Tibial artery (tissue), 4 donors: ENCODE measurements at places on chromosomes 11 and 22.

- no peaks in the 10 kb centered on the region for H3K27me3 ChIP-seq
- no peak overlapping the region for H3K4me3 ChIP-seq
- peaks cover 44% of the 10 kb centered on the region for H3K36me3 ChIP-seq
Measured at GRCh38 chr11:65016705-65017104, 2.7 kb downstream of the ARL2 start.

DNA sequence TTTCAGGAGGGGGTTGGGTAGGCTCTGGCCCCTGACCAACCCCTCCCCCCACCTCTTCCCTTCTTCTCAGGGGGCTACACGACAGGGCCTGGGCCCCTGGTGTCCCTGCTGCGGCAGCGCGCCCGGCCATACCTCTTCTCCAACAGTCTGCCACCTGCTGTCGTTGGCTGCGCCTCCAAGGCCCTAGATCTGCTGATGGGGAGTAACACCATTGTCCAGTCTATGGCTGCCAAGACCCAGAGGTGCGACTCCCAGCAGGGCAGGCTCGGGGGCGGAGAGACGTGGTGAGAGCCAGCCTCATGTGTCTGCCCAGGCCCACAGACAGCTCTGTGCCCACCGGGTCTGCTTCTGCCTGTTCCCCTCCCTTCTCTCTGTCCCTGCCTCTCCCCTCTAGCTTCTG lies 7.6 kb upstream of the GALR3 start:
- H3K4me1 ChIP-seq, result peaks cover 16% of the 10 kb centered on the region
- no peak for DNase-seq
- H3K36me3 ChIP-seq, result peaks cover 35% of the 10 kb centered on the region
- H3K4me3 ChIP-seq, result no peak overlapping the region
- H3K27me3 ChIP-seq, result peaks cover 13% of the 10 kb centered on the region
- H3K27ac ChIP-seq, result no peak overlapping the region

DNA sequence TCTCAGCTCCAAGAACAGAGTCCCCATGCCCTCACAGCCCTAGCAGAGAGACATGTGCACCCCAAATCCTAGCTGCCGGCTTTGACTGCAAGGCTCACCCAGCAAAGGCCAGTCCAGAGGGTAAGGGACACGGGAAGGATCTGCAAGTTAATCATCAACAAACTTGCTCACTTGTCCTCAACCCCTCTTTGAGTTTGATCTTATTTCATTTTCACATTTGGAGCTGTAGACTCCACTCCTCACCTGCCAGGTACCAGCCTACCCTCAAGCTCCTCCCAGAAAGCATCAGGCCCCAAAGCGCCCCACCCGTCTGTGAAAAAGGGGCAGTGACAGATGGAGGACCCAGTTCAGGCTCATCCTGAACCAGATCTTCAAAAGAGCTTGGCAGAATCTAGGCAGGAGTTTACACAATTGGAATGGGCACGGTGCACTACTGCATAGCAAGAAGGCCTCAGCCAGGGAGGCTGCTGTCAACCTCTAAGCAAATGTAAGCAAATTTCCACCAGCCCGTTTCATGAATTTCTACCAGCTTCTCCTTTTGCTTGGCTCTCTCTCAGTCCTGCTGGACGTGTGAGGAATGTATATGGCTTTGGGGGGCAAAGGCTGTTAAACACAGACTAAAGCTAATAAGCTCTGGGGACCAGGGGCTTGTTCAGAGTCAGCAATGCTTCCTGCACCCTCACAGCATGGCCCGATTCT lies 5.5 kb downstream of the EHD1 start:
- peaks cover 47% of the 10 kb centered on the region for H3K36me3 ChIP-seq
- peaks cover 82% of the 10 kb centered on the region for H3K4me1 ChIP-seq
- H3K27ac ChIP-seq, result peak overlapping the region; percentile 91
- DNase-seq, result no peak
- no peak overlapping the region for H3K4me3 ChIP-seq

DNA sequence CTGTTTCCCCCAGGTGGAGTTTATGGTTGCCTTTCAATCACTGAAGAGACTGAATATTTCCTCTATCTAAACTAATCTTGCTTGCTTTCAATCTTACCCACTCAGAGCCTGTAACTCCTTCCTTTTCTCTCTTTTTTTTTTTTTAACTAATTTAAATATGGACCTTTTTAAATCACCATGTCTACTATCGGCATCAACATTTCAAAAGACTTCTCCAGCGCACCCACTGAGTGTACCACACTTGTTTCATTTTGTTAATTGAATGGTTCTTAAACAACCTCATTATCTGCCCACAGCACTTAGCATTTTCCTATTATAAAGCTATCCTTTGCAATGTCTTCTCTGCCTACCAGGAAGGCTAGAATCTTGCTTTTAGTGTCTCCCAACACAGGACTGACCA lies 1212.5 kb downstream of the LRRC4C start:
- no peak for DNase-seq
- H3K36me3 ChIP-seq, result no peaks in the 10 kb centered on the region

- H3K27me3 ChIP-seq, result no peaks in the 10 kb centered on the region
- no peaks in the 10 kb centered on the region for H3K36me3 ChIP-seq
Measured at GRCh38 chr22:44363013-44363979, 50.5 kb upstream of the SHISAL1 start.

GRCh38 chr11:47328449-47329390 lies 23.8 kb downstream of the MYBPC3 start:
- H3K4me3 ChIP-seq, result no peak overlapping the region
- DNase-seq, result no peak
- peaks cover 17% of the 10 kb centered on the region for H3K36me3 ChIP-seq

- H3K36me3 ChIP-seq, result no peaks in the 10 kb centered on the region
- no peaks in the 10 kb centered on the region for H3K4me1 ChIP-seq
- DNase-seq, result no peak
- H3K27ac ChIP-seq, result no peak overlapping the region
- H3K4me3 ChIP-seq, result no peak overlapping the region
Measured at GRCh38 chr22:47883757-47884156, 1121.3 kb downstream of the TBC1D22A start.

DNA sequence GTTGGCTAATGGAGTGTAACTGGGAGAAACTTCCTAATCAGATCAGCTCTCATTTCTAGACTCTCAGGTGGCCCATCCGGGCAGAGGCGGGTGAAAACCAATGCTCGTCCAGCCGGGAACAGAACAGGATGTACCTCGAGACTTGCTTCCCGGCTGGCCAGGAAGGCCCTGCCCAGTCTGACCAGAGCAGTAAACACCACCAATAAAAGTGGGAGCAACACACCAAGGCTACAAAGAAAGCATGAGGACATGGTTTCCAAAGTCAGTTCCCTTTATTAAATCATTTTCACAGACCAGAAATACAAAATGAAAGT lies 940 bp upstream of the TNKS1BP1 start:
- no peaks in the 10 kb centered on the region for H3K27me3 ChIP-seq
- H3K27ac ChIP-seq, result peak overlapping the region; percentile 98
- H3K36me3 ChIP-seq, result peaks cover 35% of the 10 kb centered on the region
- H3K4me1 ChIP-seq, result peaks cover 4% of the 10 kb centered on the region

- no peak for DNase-seq
- no peak overlapping the region for H3K4me3 ChIP-seq
- peaks cover 39% of the 10 kb centered on the region for H3K27me3 ChIP-seq
- H3K27ac ChIP-seq, result no peak overlapping the region
- no peaks in the 10 kb centered on the region for H3K4me1 ChIP-seq
- no peaks in the 10 kb centered on the region for H3K36me3 ChIP-seq
Measured at GRCh38 chr11:122995526-122995925, 13.9 kb upstream of the BSX start.

DNA sequence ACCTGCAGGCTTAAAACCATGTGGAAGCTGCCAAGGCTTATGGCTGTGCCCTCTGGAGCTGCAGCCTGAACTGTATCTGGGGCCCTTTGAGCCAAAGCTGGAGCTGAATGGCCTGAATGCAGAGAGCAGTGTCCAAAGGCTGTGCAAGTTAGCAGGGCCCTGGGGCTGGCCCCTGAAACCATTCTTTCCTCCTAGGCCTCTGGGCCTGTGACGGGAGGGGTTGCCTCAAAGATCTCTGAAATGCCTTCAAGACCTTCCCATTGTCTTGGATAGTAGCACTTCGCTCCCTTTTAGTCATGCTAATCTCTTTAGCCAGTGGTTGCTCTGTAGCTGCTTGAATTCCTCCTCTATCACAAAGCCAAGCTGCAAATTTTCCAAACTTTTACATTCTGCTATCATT lies 12.8 kb upstream of the IFTAP start:
- H3K4me3 ChIP-seq, result no peak overlapping the region
- no peaks in the 10 kb centered on the region for H3K36me3 ChIP-seq
- H3K27ac ChIP-seq, result no peak overlapping the region
- H3K4me1 ChIP-seq, result no peaks in the 10 kb centered on the region

DNA sequence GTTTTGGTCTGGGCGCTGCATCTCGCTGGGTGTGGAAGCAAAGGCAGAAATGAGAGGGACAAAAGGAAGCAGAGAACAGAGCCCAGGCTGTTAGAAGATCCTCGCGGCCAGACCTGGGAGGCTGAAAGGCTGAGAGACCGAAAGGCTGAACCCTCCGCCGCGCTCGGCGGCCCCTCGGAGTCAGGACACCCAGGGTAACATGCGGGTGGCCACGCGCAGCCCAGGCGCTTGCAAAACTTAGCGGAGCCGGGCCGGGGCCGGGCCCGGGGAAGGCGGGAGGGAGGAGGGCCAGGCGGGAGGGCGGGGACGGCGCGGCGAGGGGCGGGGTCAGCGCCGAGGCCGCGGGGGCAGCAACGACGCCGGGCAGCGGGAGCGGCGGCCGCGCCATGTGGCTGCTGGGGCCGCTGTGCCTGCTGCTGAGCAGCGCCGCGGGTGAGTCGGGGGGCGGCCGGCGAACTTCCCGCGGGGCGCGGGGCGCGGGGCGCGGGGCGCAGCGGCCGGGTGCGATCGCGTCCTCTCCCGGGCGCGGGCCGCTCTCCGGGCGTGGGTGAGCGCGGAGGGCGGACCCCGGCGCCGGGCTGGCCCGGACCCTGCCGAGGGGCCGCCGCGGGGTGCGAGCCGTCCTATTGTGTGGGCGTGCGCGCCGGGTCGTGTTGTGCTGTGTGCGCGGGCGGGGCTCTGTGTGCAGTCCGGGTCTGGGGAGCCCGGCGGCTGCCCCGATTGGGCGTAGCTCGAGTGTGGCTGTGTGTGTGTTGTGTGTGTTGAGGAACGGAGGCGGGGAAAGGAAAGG lies at the start of gene LDLRAD3:
Gene LDLRAD3 (plus strand): TSS at position 350 of the 790 bp plus-strand sequence. CDS start 37 bp downstream, at position 387.
- no peaks in the 10 kb centered on the region for H3K36me3 ChIP-seq
- no peaks in the 10 kb centered on the region for H3K27me3 ChIP-seq
- no peaks in the 10 kb centered on the region for H3K4me1 ChIP-seq
- peak within 1 kb of the TSS; percentile 59 for H3K4me3 ChIP-seq

- DNase-seq, result no peak
- no peaks in the 10 kb centered on the region for H3K4me1 ChIP-seq
- no peak overlapping the region for H3K27ac ChIP-seq
- H3K27me3 ChIP-seq, result no peaks in the 10 kb centered on the region
Measured at GRCh38 chr11:97956904-97957303, 1063.8 kb upstream of the CNTN5 start.

- no peak overlapping the region for H3K27ac ChIP-seq
- no peak overlapping the region for H3K4me3 ChIP-seq
- no peaks in the 10 kb centered on the region for H3K27me3 ChIP-seq
- peaks cover 61% of the 10 kb centered on the region for H3K36me3 ChIP-seq
Measured at GRCh38 chr22:37961062-37961461, 7.6 kb downstream of the POLR2F start.

GRCh38 chr22:48106215-48106614 lies 1343.8 kb downstream of the TBC1D22A start:
- no peak for DNase-seq
- no peak overlapping the region for H3K27ac ChIP-seq
- H3K4me1 ChIP-seq, result no peaks in the 10 kb centered on the region
- H3K4me3 ChIP-seq, result no peak overlapping the region
- H3K36me3 ChIP-seq, result no peaks in the 10 kb centered on the region

GRCh38 chr22:19571995-19572394 lies 47.8 kb upstream of the CLDN5 start:
- no peak overlapping the region for H3K27ac ChIP-seq
- DNase-seq, result no peak
- no peaks in the 10 kb centered on the region for H3K4me1 ChIP-seq
- H3K36me3 ChIP-seq, result no peaks in the 10 kb centered on the region
- no peaks in the 10 kb centered on the region for H3K27me3 ChIP-seq

DNA sequence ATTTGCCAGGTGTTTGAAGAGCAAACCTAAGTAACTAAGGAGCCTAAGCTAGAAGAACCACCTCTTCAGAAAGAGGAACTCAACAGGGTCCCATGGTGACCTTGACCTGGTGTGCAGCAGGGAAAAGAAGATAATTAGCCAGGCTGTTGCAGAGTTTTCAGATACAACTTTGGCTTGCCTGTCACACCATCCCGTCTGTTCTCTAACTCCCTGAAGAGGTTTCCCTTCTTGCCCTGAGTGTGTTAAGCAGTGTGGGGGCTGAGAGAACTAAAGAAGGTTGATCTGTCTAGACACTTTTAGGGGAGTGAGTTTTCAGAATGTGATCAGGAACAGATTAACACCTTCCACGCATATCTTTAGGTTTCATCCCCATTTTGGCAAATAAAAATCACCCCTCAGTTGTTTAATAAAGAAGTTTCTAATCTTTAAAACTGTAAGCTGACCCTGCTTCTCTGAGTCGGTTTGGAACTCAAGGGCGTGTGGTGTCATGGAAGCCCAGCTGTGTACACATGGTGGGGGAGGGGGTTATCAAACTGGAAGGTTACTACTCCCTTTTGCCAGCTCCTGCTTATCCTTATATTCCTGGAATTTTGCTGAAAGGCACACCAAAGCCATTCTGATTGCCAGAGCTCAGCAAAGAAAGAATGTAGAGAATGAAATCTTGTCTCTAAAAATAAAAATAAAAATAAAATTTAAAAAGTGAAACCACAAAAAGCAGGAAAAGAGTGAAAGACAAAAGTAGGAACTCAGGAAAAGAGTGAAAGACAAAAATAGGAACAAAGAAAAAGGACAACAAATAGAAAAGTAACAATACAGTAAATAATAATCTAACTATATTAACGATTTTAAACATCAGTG lies 70.2 kb downstream of the DBX1 start:
- peaks cover 32% of the 10 kb centered on the region for H3K4me1 ChIP-seq
- H3K36me3 ChIP-seq, result peaks cover 64% of the 10 kb centered on the region
- no peaks in the 10 kb centered on the region for H3K27me3 ChIP-seq
- H3K4me3 ChIP-seq, result no peak overlapping the region

DNA sequence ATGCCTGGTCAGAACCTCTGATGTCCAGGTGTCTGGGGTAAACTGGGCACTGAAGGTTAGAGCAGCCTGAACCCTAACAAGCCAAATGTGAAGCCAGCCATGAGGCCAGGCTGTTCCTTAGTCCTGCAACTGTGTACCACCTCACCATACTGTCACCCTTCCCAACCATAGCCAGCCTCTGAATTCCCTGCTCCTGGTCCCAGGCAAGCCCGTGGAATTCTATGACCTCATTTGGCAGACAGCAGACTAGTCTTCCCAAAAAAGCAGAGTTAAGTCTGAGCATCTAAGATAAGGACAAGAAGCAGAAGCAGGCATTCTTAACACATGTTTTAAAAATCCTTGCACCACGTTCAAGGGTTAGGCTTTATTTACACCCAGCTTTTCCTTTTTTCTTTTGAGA lies 134.8 kb downstream of the C11orf58 start:
- no peaks in the 10 kb centered on the region for H3K27me3 ChIP-seq
- H3K4me1 ChIP-seq, result peaks cover 4% of the 10 kb centered on the region
- peaks cover 4% of the 10 kb centered on the region for H3K36me3 ChIP-seq
- no peak overlapping the region for H3K27ac ChIP-seq

DNA sequence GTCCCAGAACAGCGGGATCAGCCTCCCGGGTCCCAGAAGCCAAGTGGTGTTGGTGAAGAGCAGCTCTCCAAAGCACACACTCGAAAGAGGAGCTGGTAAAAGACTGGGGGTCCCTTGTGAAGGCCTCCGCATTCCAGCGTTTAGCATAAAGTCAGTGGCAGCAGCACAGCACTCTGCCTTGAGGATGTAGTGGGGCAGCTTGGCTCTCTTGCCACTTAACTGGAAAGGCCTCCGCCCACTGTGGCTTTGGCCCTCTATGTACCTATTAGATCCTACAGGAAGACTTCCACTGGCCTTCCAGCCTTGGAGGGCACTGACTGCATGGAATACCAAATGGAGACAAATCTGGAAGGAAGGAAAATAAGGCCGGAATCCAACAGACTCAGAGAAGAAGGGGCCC lies 1455.3 kb downstream of the BRD1 start:
- no peaks in the 10 kb centered on the region for H3K4me1 ChIP-seq
- no peaks in the 10 kb centered on the region for H3K27me3 ChIP-seq
- H3K27ac ChIP-seq, result no peak overlapping the region
- no peak for DNase-seq
